ENCODE measurements at places on chromosomes 11 and 22.

GRCh38 chr11:2567026-2567671 is 122.3 kb downstream of the KCNQ1 start:
- DNase-seq: no peak

GRCh38 chr11:61800331-61801281 is 7.9 kb downstream of the FEN1 start:
- no peak for DNase-seq

DNA sequence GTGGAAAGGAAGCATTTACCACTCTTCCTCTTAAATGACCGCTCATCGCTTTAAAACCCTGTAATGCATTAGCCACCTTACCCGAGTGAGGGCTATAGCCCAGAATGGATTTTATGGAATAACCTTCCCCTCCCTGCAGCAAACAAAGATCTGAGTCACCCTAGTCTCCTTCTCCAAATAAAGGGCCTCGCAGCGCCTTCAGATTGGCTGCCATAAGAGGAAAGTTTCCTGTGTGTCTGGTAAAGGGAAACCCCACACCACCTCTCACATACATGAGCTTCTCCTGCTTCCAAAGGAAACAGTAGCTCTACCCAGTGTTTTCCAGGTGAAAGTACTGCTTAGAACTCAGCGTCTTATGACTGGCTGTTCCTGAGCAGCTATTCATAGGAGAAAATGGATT is 47.8 kb downstream of the PPP2R1B start:
- DNase-seq: no peak

GRCh38 chr11:123698546-123699127 is 42.8 kb downstream of the ZNF202 start:
- DNase-seq: no peak

GRCh38 chr11:93089474-93090102 is 108.2 kb downstream of the SLC36A4 start:
- DNase-seq: peak; percentile 32

GRCh38 chr11:35389897-35390465 is 29.4 kb downstream of the SLC1A2 start:
- DNase-seq: no peak

- no peak for DNase-seq
Observed at GRCh38 chr11:1719781-1720180, 22.8 kb downstream of the KRTAP5-6 start.

- no peak for DNase-seq
Observed at GRCh38 chr11:45751430-45751829, 53.5 kb upstream of the SLC35C1 start.

DNA sequence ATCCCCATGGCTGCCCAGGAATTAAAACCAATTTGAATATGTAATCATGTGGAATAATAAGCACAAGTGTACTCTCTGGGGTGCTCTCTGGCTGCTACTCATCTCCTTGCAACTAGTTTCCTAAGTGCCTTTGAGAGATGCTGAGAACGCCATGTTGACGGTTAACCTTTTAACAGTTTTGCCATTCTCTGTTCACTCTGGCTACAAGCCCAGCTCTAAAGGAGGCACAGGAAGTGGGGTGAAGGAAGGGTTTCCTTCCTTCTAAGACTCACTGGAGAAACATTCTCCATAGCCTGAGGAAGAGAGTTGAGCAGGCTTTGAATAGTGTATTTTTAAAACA is 122.0 kb upstream of the ZC3H12C start:
- DNase-seq: peak; percentile 10

- no peak for DNase-seq
Observed at GRCh38 chr11:8720352-8720751, 37.8 kb downstream of the RPL27A start.

DNA sequence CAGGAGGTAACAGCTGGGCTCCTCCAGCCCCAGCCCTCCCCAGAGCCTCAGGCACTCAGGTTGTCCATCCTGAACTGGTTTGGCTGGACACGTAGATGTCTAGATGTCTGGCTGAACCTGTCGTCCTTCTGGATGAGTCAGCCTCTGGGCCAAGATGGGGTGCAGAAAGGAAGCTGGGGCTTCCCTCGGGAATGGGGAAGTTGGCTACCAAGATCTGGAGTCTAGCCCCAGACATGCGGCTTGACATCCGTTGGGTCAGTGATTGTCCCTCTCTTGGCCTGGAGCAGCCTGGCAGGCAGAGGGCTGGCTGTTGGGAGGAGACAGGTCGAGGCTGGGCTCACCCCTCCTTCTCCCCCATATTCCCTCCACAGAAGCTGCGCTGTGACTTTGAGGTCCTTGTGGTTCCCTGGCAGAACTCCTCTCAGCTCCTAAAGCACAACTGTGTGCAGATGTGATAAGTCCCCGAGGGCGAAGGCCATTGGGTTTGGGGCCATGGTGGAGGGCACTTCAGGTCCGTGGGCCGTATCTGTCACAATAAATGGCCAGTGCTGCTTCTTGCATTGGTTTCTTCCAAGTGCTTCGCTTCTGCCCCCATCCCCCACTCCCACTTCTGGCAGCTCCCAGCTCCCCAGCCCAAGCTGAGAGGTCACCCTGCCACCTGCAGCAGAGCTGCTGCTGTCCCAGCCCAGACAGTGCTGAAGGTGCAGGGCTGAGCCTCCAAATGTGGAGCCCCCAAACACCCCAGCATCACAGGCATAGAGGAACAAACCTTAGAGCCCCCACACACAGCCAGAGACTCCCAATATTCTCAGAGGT is 1.3 kb downstream of the CST6 start:
- DNase-seq: no peak

- no peak for DNase-seq
Observed at GRCh38 chr11:85844439-85845123, 10.6 kb upstream of the CCDC83 start.

DNA sequence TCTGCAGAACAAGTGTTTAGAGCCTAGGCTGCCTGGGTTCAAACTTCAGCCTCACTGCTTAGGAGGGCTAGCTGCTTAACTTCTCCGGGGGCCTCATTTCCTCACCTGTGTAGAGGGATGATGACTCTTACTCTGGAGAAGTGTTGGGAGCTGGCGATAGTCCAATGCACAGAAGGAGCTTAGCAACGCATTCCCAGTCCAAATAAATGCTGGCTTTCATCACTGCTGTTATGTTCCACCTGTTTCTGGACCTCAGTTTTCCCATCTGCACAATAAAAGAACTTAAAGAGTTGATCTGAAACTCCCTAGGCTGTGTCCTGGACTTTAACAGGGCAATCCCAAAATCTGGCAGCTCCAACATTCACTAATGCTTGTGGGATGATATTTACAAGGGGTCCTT is 337.8 kb downstream of the MIAT start:
- no peak for DNase-seq

DNA sequence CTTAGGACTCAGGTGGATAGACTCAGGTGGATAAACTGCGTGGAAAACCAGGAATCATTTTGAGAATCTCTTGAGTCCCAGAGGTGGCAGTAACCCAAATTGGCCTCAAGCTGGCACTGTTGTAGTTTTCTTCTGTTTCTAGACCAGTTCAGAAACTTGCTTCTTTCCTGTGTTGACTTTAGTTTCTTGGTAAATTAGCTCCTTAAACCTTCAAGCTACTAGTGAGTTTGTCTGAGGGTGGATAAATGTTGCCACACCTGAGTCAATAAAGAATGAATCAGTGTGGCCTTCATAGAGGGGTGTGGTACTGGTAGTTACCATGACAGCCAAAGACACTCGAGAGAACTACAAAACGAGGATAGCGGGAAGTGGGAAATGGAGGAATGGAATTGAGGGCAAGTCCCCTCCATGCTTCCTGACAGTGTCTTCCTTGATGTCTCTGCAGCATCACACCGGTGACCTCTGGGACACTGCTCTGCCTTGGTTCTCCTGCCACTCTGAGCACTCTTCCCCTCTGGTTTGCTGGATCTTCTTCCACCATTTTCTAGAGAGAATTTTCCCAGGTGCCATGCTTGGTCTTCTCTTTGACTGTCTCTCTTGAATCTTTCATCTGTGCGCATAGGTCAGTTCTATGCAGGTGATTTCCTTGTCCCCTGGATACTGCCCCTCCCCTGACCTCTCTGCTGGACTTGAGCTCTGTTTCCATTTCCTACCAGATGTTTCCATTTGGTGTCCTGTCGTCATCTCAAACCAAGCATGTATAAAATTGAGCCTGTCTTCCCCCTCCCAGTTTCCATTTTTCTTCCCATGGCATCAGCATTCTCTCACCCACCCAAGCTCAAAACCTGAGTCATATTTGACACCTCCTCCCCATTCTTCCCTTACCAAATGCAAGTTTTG is 7.2 kb downstream of the POLD4 start:
- DNase-seq: peak; percentile 64
